ENCODE measurements at places on chromosomes 11 and 22. TPM values are rescaled to one million over a fixed set of nuclear protein-coding genes. Genes with fewer than 3 reads are reported as not detected.

SYT9 gene
- 0.59 TPM for total RNA-seq

- DNase-seq = no peak
These were observed 13.0 kb upstream of the CDC42EP1 start for GRCh38 chr22:37547251-37547741.

DNA sequence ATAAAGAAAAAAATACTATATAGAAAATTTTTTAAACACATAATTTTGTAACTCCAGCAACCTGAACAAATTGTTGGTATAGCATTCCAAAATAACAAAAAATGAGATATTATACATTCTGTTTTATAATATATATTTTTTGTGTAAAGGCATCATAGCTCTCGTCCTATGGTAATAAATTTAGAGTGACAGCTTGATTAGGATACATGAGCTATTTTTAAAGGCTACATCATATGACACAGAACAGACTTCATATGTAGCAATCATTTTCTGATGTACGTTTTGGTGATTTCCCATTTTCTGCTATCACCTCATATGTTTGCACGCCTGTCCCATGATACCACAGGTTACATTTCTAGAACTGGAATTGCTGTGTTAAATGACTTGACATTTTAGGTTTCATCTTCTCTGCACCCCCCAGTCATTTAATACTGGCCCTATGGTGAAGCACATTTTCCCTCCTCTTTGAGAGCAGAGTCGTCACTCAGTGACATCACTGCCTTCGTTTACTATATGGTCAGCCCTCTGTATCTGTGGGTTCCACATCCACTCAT is 19.5 kb downstream of the PC start:
- DNase-seq = no peak

CBLIF gene
- not detected for total RNA-seq

PRG3 gene
- total RNA-seq = not detected

- DNase-seq = no peak
These were observed 38.5 kb upstream of the NFRKB start for GRCh38 chr11:129933891-129934290.

GRCh38 chr11:14144934-14145333 is 182.4 kb downstream of the SPON1 start:
- no peak for DNase-seq

DNA sequence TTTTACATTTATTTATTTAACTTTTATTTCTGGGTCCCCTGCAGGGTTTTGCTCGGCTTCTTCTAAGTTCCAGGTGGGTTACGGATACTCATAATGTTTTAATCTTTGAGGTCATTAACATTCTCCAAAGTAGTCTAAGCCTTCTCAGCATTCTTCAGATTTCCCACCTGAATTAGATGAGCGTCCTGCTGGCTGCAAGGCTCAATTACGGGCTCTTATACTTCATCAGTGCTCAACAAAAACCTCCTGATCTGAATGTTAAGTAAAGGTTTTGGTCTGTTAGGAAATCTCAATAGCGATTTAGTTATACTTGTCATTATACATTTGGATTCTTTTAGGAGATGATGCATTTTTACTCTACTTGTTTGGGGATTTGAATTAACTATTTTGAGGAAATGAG is 27.3 kb upstream of the NFRKB start:
- no peak for DNase-seq

Measured in M059J (cell line).